ENCODE measurements at places on chromosomes 6 and 20.

DNA sequence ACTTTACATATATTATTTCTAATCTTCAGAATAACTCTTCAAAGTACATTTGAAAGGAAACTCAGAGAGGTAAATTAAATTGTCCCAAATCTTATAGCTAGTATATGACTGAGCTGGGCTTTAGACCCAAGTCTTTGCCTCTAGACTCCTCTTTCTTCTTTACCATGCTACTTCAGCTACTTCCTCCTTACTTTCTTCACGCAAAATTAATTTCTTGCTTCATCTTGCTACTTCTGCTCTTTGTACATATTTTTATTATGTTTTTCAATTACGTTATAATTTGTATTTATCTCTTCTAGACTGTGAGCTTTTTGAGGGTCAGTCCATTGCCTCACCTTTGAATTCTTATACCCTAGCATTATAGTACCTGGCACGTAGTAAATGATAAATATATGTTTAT lies 5.3 kb downstream of the TMEM170B start:
- DNase-seq, result peak; percentile 87

- DNase-seq, result no peak
Measured at GRCh38 chr20:47043086-47043485, 148.4 kb downstream of the EYA2 start.

- no peak for DNase-seq
Measured at GRCh38 chr6:52576054-52576391, 837 bp downstream of the TRAM2 start.

GRCh38 chr6:156865019-156865629 lies 87.9 kb downstream of the ARID1B start:
- DNase-seq, result peak; percentile 63

DNA sequence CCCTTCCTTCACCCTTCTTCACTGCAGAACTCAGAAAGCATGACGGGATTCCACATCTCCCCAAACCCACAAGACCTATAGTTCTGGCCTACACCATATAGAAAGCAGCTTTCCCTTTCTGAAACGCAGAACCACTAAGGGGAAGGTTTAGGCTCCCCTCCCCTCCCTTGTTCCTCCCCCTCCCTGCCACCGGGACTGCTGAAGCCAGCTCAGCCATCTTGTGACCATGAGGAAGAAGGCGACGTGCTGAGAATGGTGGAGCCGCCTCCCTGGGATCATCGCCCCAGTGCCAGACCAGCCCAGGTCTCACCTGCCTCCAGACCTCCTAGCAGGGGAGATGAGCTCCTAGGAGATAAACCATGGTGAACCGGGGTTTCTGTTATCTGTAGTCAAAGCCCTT lies 19.6 kb downstream of the SERPINB6 start:
- DNase-seq, result no peak

- DNase-seq, result no peak
Measured at GRCh38 chr6:20583444-20583800, 49.2 kb downstream of the CDKAL1 start.

DNA sequence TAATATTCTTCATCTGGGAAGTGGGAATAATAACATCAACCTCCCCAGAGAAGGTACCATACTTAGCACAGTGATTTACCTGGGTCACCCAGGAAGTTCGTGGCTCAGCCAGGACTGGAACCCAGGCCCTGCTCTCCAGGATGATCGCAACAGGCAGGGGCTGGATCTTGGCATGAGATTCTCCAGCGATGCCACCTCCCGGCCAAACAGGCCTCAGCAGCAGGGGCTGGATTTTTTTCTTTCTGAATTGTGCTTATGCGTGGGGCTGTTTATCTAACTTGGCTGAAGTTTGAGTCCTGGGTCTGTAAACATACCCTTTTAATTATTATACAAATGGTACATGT lies 129.5 kb upstream of the PTPN1 start:
- no peak for DNase-seq

DNA sequence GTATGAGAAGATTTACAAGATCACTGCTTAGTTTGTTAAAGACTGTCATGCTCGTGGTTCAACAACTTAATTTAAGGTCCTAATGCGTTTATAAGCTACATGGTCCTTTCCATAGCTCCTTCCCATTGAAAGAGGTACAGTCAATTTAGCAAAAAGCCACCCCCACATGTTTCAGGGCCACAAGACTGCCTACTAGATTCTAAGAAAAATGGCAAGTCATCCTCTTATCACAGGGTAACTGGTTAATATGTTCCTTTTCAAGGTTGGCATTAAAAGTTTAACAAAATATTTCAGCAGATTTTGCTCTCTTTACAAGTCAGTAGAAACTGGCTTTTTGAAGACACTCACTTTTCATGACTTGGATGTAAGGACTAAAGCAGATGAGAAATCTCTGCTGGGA lies 15.7 kb downstream of the GSTA3 start:
- DNase-seq, result no peak

DNA sequence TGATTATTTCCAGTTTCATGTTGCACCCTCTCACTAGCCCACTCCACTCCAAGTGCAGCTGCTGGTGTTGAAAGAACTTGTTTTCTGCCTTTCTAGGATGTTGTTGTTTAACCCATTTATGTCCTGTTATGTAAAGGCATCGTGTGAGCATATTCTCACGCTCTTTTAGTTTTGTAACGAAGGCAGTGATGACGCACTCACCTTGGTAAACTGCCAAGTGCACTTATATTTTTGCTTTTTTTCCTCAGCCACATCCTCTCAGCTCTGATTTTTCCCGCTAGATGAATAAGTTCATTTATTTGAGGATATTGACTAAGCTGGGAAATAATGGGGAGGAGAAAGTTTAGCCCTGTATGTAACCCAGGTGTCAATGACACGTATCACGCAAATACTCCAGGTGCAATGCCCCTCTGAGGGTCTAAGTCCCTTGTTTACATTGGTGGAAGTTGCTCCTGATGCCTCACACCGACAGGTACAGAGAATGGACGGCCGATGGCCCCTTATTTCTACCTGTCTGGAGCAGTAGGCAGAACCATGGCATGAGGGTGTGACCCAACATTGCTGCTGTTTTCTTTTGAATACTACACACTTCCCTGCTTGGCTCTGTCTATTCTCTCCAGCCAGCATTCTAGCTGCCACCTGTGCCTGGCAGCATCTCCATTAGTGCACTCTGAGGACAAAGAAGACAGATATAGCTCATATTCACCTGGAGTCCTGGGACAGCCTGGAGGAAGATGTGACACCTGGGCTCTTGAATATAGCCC lies 132.7 kb upstream of the SLC24A3 start:
- DNase-seq, result no peak

DNA sequence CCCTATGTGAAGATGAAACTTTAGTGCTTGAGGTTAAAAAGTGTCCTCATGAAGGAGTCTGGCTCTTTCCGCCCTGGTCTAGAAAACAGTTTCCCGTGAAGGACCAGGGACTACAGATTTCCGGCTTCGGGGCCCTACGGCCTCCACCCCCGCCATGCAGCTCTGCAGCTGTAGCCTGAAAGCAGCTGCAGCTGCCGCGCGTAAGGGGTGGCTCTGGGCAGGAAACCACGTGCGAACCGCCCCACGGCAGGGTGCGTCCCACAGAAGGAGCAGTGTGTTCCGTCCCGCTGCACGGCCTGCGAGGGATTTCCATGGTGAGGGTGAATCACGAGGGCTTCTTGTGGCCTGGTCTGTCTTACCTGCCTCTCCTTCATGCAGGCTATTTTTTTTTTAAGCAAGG lies 117.0 kb downstream of the ERMARD start:
- DNase-seq, result no peak

- DNase-seq, result no peak
Measured at GRCh38 chr20:60857708-60858107, 394.4 kb upstream of the CDH4 start.

DNA sequence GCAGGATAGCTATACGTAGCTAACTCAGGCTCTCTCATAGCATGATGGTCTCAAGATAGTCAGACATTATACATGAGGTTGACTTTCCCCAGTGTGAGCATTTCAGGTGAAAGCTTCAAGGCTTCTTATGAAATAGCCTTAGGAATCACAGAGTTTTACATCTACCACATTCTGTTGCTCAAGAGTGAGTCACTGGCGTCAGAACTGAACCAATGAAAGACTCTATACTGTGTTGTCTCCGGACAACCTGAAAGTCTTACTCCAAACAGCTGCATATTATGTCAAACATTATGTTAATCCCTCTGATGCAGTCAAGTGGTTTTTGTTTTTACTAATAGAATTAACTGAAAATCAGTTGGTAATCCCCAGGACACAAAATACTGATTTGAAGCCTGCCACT lies 79.8 kb upstream of the TRDN start:
- DNase-seq, result no peak

- no peak for DNase-seq
Measured at GRCh38 chr6:147724454-147724853, 216.0 kb downstream of the SAMD5 start.

- no peak for DNase-seq
Measured at GRCh38 chr20:62441987-62442539, 14.7 kb upstream of the RBBP8NL start.

- DNase-seq, result no peak
Measured at GRCh38 chr20:822651-823573, 10.6 kb upstream of the FAM110A start.

DNA sequence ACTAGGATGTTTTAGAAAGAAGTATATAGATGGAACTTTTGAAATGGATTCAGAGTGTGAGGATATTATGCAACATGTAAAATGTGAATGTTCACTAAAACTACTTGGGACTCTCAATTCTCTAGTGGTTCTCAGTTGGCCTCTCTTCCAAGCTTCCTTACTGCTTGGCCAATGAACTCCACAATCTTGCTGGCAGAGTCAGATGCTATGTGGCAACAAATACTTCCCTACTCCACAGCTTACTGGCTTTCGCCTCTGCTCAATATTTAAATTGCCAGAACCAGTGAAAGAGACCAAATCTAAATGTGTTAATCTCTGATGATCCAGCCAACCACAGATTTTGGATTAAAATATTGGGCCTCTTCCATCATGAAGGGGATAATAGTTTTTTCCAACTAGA lies 138.4 kb downstream of the HTR1B start:
- no peak for DNase-seq

DNA sequence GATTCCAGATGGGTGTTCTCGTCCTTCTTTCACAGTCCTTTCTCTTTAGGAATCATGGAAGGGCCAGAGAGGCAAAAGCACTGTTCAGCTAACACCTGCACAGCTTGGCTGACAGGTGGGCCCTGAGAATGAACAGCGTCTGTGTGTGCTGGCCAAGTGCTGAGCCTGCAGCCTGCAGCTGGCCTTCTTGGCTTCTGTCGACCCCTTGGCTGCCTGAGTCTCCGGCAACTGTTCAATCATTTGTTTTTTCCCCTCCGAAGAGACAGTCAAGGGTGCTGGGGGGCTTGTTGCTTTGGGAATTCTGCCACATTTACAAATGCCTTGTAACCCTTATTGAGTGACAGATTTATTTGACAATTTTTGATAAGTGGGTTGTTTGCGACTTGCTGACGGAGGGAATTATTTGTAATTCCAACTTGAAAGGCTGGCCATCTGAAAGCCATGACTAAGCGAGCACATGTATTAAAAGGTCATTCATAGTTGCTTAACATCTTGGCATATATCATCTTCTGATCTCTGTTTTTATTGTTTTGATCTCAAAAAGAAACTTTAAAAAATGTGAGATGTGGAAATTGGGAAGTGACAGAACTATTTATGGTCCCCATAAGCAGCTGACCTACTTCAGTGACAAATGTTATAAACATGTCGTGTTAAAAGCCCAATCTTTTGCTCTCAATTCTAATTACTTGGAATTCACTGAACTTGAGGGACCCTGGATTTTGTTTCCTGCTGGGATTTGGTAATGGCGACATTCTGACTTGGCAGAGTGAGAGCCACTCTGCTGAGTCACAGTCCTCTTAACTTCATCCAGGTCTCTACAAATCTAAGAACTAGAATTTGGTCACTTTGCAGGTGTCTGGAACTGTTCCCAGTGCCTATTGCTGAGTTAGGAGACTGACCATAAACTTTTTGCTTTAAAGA lies 41.9 kb upstream of the FERMT1 start:
- no peak for DNase-seq
